ENCODE measurements at places on chromosomes 2 and 18.
A peak's percentile ranks its signal among the peaks of the same experiment; 100 is the strongest.

DNA sequence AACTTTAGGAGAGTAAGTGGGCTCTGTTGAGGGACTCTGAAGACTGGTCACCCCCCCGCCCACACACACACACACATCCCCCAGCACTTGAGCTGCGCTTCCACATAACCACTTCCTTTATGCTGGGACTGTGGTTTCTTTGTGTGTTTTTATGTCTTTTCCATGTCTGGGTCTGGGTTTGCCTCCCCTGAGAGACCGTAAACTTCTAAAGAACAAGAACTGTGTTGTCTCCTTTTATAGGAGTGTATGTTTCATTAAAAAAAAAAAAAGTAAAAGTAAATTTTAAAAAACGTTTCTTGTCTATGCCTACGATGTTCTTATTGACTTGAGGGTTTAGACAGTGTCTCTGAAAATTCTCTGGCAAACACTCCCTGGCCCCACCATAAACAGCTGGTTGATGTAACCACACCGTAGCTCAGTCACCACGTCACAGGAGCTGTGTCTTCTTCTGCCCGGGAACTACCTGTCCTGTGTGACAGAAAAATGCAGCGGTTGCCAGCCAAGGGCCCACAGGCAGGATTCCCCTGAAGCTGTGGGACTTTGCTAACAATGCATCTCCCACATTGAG lies 68.0 kb downstream of the KLHL29 start:
- peak; percentile 4 for DNase-seq

DNA sequence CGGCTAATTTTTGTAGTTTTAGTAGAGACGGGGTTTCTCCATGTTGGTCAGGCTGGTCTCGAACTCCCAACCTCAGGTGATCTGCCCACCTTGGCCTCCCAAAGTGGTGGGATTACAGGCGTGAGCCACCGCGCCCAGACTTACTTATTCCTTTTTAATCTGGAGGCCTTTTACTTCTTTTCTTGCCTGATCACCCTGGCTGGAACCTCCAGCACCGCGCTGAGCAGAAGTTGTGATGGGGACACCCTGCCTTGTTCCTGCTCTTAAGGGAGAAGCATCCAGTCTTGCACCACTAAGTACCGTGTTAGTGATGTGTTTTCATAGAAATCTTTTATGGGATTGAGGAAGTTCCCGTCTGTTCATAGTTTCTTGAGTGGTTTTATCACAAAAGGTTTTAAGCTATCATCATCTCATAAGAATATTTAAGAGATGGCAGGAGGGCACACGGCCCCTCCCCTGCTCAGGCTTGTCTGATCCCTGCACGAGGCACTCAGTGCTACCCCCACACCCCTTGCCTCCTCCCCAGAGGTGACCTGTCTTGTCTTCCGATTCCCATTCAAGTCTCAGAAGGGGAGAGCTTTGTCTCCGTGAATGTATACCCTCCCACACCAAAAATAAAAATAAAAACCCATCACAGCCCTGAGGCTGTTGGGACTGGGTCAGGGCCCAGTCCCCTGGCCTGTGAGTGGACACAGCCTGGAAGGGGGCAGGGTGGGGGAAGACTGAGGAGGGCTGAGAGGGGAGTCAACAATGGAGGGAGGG lies 65.3 kb upstream of the SMAD7 start:
- DNase-seq, result no peak

- DNase-seq, result no peak
Measured at GRCh38 chr18:56541340-56541739, 97.1 kb downstream of the TXNL1 start.

DNA sequence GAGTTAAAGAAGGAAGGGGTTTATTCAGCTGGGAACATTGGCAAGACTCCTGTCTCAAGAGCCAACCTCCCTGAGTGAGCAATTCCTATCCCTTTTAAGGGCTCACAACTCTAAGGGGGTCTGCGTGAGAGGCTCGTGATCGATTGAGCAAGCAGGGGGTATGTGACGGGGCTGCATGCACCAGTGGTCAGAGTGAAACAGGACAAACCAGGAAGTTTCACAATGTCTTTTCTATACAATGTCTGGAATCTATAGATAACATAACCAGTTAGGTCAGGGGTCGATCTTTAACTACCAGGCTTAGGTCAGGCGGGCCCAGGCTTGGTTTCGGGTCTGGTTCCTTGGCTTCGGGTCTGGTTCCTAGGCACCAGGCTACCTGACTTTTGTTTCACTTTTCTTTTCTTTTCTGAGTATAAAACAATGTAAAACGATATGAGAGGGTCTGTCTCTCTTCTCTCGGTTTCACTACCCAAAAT lies 30.1 kb upstream of the LIPG start:
- DNase-seq, result no peak

- no peak for DNase-seq
Measured at GRCh38 chr2:100761365-100761764, 58.6 kb upstream of the NPAS2 start.

GRCh38 chr2:232438951-232439757 lies 16.8 kb upstream of the ALPI start:
- DNase-seq, result no peak

- DNase-seq, result no peak
Measured at GRCh38 chr2:12719400-12720277, 2.9 kb downstream of the TRIB2 start.

DNA sequence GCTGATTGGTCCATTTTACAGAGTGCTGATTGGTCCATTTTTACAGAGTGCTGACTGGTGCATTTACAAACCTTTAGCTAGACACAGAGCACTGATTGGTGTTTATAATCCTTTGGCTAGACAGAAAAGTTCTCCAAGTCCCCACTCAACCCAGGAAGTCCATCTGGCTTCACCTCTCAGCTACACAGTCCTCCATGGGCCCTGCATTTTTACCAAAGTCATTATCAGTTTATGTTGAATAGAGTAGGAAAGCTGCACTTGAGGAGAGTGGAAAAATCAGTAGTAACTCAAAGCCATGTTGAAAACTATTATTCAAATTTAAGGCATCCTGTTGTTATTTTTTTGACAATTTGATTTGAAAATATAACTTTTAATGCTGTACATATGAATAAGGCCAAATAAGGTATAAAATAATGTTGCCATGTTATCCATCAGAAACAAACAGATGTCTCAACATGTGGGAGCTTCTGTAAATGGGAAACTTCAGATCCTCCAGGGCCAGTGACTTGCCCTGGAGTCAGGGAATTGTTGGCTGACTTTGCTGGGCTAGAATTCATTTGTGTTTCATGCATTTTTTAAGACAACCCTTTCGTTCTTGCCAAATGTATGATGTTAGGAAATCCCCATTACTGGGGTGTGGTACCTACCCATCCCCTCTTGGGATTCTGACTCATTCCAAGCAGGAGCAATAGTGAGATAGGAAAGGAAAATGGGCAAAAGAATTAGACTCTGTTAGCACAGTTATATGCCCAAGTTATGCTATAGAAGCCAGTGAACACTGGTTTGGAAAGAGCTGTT lies 37.8 kb upstream of the CCDC195 start:
- DNase-seq, result no peak

DNA sequence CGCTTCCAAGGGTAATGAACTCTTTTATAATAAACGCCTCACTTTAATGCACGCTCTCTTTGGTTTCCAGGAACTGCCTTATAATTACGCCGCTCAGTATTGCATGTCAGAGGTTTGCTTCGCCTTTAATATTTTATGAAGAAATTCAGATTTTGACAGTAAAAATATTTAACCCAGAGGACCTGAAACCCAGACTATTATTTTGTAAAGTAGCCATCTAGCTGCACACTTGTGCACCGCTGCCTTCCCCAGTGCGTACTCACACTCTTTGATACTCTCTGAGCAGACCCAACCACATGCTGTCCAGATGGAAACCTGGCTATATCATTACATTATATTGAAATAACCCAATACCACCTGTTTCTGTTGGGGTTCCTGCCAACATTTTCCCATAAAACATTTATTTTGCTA lies 270.1 kb downstream of the C1D start:
- no peak for DNase-seq

- DNase-seq, result no peak
Measured at GRCh38 chr2:218960309-218961165, 1.1 kb downstream of the CDK5R2 start.

DNA sequence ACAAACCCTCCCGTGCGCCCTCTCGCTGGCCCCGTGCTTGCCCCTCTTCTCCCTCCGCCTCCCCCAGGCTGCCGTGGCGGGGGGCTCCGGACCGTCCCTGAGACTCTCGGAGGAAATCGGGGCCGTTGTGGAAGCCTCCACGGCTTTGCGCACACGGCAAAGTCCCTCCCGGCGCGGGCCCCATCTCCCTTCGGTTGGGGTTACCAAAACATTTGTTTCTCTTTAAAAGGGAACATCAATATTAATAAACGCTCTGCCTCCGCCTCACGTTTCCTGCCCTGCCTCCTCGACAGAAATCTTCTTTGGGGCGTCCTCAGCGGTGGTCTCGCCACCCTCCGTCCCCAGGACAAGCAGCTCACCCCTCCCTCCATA lies 3.8 kb downstream of the PAX3 start:
- no peak for DNase-seq

GRCh38 chr2:53098696-53099078 lies 668.9 kb upstream of the CHAC2 start:
- DNase-seq, result no peak

GRCh38 chr2:127320067-127320466 lies 26.1 kb upstream of the ERCC3 start:
- DNase-seq, result no peak

DNA sequence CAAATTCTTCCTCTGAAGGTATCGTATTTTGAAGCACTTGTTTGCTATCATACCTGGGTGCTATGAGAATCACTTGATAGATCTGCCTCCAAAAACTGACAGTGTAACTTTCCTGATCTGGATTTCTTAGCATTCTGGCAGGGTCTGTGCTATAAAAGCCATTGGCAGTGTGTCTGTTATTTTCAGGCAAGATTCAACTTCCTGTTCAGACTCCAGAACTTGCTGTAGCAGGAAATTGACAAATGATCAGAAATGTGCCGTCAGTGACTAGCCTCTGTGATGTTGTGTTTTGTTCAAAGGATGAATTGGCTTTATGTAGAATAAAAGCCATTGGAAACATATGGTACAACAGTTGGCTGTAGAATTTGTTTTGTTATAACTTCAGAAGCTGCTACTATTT lies 273.3 kb downstream of the PTPRM start:
- peak; percentile 0 for DNase-seq

- DNase-seq, result no peak
Measured at GRCh38 chr2:202566286-202566685, 68.5 kb upstream of the FAM117B start.

GRCh38 chr2:23449831-23450331 lies 64.9 kb downstream of the KLHL29 start:
- no peak for DNase-seq

DNA sequence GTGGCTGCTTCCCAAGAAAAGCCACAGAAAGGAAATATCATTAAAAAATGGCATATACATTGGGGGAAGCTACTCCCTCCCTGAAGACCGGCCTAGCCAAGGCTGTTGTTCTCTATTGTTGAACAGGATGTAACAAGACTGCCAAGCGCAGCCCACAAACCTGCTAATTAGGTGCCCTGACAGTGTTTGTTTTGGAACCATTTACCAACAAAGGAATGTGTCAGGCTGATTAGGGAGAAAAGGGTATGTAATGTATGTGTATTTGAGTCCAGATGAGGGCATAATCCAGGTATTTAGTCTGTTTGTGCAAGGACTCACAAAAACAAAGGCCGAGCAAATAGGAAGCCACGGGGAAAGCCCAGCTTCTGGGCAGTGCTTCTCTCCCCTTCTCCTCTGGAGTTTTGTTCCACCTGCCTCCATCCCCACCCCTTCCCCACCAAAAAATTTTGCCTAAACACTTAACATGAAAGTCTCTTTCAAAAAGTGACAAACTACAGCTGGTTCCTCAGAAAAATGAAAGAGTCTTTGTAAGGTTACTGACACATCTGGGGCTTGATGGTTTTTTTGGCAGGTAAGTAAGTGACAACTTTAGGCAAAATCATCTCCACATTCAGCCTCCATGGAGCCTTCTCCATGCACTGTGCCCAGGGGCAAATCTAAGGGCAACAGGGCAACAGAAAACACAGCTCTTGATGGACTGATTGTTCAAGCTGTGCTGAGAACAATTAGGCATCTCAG lies 78.3 kb upstream of the FZD5 start:
- DNase-seq, result no peak

All from AML-193 (cell line).